RWPE1 (cell line): ENCODE measurements at places on chromosomes 5 and 9.

DNA sequence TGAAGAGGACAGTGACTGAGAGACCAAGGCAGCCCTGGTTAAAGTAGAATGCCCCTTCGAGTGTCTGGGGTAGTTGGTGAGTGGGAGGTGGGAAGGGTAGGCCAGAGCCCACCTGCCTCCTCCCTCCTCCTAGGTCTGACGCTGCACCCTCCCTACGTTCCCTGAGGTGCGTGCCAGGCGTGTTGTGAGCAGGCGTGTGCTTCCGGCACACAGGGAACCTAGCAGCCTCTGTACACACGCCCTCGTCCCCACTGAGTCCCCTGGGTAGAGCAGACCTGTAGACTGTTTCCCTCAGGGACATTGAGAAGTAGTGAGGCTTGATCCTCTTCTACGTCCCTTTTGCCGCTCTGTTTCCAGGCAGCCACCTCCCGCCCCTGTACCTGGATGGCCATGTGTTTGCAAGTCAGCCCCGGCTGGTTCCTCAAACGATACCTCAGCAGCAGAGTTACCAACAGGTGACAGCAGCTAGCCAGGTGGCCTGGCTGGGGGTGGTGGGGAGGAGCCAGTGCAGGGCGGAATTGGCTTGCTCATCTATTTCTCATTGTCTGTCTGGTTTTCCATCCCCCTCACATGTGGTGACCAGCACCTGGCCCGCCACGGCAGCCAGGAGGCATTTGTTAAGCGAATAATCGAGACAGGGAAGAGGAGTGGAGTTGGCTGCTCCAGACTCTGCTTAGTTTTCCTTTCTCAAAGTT lies 16.8 kb upstream of the POMT1 start:
- DNase-seq = no peak

DNA sequence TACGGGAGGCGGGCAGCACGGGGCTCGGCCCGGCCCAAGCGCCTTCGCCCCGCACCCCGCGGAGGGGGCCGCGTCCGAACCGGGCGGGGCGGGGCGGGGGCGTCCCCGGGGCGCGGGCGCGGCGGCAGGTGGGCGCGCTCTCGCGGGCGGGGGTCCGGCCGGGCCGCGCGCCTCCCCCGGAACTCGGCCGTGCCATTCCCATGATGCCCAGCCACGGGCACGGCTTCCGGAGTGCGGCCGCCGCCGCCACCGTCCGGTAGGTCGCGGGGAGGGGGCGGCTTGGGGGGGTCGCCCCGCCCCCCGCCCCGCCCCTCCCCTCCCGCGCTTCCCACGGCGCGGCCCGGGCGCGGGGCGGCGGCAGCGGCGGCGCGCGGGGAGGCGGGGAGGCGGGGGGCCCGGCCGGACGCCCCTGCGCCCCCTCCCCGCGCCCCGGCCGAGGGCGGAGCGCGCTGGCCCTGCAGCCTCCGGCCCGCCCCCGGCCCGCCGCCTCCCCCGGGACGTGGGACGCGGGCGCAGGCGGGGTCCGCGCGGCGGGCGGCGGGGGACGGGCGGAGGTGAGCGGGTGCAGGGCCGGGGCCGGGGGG lies at the start of gene PPP1R26:
Gene PPP1R26, plus strand, starts transcription at position 314 of the 584 bp plus-strand sequence. CDS start 4,729 bp downstream, outside the sequence.
- peak; percentile 34 for DNase-seq

- DNase-seq = no peak
These were observed 71.8 kb upstream of the LHFPL2 start for GRCh38 chr5:78720227-78720985.

DNA sequence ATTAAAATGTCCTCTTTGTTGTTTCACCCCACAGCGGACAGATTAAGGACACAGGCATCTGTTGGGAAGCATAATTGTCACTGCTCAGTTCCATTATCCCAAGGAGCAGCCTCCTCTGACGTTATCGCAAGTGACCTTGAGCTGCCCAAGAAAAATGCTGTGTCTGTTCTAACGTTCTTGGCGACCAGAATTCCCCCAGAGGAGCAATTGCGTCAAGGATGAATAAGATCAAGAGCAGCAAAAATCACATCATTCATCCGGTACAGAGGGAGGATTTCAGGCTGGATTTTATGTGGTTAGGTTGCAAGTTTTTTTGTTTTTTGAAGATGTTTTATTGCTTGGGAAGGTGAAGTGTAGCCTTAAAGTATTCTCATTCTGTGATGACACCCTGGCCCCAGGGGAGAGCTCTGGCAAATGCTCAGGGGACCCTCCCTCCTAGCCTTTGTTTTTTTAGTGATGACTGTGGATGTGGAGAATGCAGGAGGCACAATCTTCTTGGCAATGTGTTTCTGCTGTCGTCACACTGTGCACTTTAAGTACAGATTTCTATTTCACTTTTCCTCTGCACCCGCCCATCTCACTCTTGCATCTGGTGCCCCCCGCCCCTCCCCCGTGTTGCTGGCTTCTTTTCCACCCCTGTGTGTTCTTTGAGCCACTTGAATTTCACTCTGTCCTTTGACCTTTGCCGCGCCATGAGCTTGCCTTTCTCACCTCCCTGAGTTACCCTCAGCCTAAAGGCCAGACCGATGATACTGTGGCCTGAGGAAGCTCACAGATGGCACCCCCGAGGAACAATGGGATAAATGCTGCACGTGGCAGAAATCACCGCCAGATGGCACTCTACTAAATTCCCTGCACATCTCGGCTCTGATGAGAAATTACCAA lies 308.5 kb downstream of the RAB3C start:
- DNase-seq = peak; percentile 84
